Nucleus accumbens (tissue), 56 donors: ENCODE measurements at places on chromosomes 7 and 10.

DNA sequence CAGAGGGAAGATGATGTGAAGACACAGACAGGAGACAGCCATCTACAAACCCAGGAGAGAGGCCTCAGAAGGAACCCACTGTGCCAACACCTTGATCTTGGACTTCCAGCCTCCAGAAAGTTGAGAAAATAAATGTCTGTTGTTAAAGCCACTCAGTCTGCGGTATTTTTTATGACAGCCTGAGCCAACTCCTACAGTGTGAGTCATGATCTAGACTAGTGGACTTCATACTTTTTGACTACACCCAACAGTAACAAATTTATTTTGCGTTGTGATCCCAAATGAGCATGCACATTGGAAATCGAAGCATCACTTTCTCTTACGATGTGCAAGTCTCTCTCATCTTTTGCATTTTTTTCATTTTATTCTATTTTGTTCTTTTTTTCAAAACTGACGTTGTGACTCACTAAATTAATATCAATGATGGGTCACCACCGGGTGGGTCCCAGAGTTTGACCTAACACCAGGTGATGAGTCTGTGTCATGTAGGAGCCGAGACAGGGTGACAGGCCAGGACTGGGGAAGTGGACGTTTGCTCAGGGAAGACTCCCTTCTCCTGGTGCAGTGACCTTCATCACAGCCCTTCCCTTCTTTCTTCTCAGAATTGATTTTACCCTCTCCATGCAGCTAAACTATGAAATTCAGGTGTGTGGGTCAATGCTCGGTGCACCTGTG lies 28.9 kb downstream of the PHYH start:
- no peak for DNase-seq

GRCh38 chr10:49242604-49243003 lies 54.4 kb upstream of the TMEM273 start:
- no peak for DNase-seq

DNA sequence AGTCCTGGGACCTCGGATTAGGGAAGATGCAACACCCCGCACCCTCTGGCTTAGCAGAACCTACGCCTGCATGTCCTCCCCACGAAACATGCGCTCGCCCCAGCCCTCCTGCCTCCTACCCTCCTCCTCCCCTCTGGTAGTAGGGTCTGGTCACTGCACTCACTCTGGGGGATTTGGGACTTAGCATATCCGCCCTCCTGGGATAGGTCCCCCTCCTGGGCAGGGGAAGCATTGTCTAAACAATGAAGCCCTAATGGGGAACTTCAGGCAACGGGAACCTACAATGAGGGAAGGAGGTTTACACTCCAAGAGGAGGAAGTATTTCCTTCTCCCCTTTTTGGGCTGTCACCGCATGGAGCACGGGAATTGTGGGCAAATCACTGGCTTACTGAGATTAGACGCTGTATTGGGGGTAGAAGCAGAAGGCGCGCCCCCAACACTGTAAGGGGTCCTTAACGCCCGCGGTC lies 892 bp downstream of the CRHR2 start:
- DNase-seq = no peak

DNA sequence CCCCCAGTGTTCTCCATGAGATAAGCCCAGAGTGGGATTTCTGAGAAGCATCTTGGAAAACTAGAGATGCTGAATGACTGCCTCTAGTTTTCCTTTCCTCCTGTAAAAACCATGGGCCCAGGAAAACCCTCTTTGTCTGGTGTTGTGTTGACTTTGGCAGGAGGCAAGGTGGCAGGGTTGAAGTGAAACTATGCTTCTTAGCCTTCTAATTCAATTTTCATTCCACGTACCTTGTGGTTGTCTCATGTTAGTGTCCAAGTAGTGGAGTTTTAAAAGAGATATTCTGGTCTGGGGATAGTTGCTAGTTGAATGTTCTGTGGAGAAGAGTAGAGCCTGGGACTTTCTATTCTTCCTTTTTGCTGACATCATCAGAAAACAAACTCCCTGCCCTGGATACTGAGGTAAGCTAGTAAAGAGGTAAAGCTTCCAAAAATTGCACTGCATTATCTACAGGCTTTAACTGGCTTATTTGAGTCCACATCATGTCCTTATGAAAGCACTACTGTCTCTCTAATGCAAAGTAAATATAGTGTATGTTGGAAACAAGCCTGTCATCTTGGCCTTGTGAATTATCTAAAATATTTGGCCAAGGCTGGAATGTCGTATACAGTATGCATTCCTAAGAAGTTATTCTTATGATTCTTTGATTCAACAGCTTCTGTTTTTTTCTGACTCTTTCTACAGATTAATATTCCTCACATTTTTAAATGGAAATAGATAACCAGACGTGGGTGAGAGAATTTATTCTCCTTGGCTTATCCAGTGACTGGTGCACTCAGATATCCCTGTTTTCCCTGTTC lies at the start of gene OR2F2:
Gene OR2F2 (plus strand): TSS at position 708 of the 800 bp plus-strand sequence. CDS start 0 bp downstream, at position 708.
- no peak for DNase-seq

DNA sequence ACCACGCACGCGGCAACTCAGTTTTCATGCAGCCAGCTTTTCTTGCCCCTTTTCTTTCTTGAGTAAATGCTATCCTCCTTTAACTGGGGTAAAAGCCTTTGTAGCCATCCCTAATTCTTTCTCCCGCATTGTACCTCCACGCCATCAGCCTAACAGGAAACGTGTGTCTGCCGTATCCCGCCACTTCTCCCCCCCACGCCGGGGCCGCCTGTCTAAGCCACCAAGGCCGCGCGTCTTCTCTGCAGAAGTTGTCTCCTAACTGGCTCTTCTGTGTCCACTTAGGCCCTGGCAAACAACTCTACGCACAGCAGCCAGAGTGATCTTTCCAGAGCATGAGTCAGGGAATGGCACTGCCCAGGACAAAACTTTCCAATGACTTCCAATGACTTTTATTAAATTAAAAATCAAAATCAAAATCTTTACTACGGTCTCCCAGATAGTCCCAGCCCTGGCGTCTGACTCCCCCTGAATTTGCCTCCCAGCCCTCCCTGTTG lies 74.6 kb downstream of the XRCC2 start:
- no peak for DNase-seq

GRCh38 chr7:97731736-97732564 lies at the start of gene TAC1:
Gene TAC1, plus strand, starts transcription at chr7:97732086. Its CDS starts 527 bp downstream, at chr7:97732613.
- peak; percentile 11 for DNase-seq

DNA sequence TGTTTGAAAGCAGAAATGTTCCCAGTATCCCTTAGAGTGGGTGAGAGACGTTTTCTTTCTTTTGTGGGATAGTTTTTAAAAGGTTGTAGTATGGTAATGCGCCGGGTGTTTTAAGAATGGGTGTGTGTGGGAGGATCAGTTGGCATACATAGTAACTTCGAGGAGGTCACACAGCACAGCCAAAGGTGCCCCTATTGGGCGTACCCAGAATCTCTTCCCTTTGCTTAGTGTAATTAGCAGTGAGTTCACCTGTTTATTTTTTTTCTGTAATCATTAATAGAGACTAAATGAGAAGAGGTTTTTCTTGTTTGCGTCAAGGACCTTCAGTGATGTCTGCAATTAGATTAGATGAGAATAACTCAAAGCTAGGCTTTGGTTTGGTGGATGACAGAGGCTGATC lies 1.5 kb downstream of the PLEKHA8 start:
- no peak for DNase-seq
